Activated naive CD4-positive, alpha-beta T cell treated with anti-CD3 and anti-CD28 coated beads for 36 hours (primary cell): ENCODE measurements at places on chromosomes 5 and 9. TPM values are rescaled to one million over a fixed set of nuclear protein-coding genes. Genes with fewer than 3 reads are reported as not detected.

DNA sequence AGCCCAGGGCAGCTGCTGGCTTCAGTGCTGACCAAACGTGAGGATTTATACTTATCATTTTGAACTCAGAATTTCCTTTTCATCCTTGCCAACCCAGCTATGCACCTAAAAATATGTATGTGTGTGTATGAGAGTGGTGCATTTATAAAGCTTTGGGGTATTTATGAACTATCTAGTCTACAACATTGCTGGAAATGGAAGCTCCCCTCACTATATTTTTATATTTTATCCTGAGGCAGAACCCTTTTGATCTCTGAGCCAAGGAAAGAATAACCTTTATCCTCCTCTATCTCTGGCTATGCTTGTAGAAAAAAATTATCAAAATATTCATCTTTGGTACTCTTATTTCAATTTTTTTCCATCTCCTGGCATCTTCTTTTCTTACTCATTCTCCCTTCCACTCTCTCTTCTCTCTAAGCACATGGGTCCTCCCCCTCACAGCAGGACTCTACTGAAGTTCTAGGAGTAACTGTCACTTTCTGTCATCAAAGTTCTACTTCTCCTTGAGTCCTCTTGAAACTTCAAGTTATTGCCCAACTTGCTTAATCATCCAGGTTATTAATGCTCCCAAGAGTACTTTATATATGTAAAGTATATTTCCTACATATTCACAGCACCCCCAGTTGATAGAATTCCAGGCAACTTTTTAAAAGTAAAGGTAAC lies 190.9 kb downstream of the HINT1 start:
- H3K4me3 ChIP-seq = no peak overlapping the region
- H3K36me3 ChIP-seq = no peaks in the 10 kb centered on the region
- DNase-seq = no peak

- no peak overlapping the region for H3K4me3 ChIP-seq
- H3K36me3 ChIP-seq = peaks cover 2% of the 10 kb centered on the region
- no peak overlapping the region for H3K27ac ChIP-seq
- peaks cover 12% of the 10 kb centered on the region for H3K4me1 ChIP-seq
- no peaks in the 10 kb centered on the region for H3K27me3 ChIP-seq
These were observed 34.1 kb downstream of the ATOX1 start for GRCh38 chr5:151724360-151724759.

- H3K36me3 ChIP-seq = no peaks in the 10 kb centered on the region
- no peak overlapping the region for H3K27ac ChIP-seq
- H3K27me3 ChIP-seq = peaks cover 3% of the 10 kb centered on the region
- no peak for DNase-seq
These were observed 171.4 kb downstream of the MCTP1 start for GRCh38 chr5:95113489-95113888.

Gene C9
- not detected for total RNA-seq

Gene ZFAND5
- 73.2 TPM for total RNA-seq

Gene NIPAL4
- 10.1 TPM for total RNA-seq

DNA sequence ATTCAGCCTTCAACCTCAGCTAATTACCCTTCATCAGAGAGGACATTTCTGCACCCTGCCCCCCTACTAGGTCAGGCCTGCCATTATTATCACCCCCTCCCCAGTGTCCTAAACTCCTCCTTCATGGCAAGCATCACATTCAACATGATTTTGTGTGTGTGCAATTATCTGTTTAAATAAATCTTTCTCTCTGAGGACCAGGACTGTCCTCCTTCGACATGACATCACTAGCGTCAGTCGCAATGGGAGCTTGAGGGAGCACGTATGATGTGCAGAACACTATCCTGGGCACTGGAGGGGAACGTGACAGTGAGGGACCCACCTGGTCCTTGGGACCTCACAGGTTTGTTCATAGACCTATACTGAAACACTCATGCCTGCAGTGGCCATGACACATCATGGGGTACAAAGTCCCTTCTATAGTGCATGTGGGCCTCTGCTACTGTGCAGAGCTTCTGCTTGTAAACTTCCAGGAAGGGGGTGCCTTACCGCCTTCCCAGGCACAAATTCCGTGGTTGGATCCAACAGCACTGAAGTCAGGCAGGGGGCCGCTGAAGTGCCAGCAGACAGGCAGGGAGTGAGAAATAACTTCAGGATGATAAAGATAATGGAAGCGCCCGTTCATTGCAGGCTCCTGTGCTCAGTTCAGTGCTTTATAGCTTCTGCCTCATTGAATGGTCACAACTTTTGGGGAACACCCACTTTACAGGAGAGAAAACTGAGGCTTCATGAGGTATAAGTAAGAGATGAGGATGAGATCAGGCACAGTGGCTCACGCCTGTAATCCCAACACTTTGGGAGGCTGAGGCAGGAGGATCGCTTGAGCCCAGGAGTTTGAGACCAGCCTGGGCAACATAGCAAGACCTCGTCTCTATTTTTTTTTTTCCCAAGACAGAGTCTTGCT lies 36.0 kb upstream of the STXBP1 start:
- no peaks in the 10 kb centered on the region for H3K36me3 ChIP-seq
- no peak overlapping the region for H3K4me3 ChIP-seq
- H3K27me3 ChIP-seq = no peaks in the 10 kb centered on the region

GRCh38 chr9:89716559-89716958 lies 111.7 kb downstream of the GADD45G start:
- H3K27ac ChIP-seq = no peak overlapping the region
- H3K36me3 ChIP-seq = no peaks in the 10 kb centered on the region
- H3K4me1 ChIP-seq = peaks cover 14% of the 10 kb centered on the region
- H3K27me3 ChIP-seq = no peaks in the 10 kb centered on the region
- DNase-seq = no peak

Gene RPS23
- total RNA-seq = 3,109 TPM

GRCh38 chr5:177427211-177427822 lies 841 bp downstream of the GRK6 start:
- peaks cover 46% of the 10 kb centered on the region for H3K4me1 ChIP-seq
- no peak for DNase-seq
- H3K4me3 ChIP-seq = peak overlapping the region; percentile 95
- no peaks in the 10 kb centered on the region for H3K27me3 ChIP-seq

Gene SAP30L
- 29.3 TPM for total RNA-seq

Gene ENG
- 10.5 TPM for total RNA-seq

- H3K4me3 ChIP-seq = no peak overlapping the region
- H3K36me3 ChIP-seq = no peaks in the 10 kb centered on the region
- peaks cover 1% of the 10 kb centered on the region for H3K4me1 ChIP-seq
- peaks cover 9% of the 10 kb centered on the region for H3K27me3 ChIP-seq
- H3K27ac ChIP-seq = no peak overlapping the region
- peak; percentile 12 for DNase-seq
These were observed 23.2 kb upstream of the RNF20 start for GRCh38 chr9:101510459-101510858.

- H3K27me3 ChIP-seq = peaks cover 7% of the 10 kb centered on the region
- H3K36me3 ChIP-seq = no peaks in the 10 kb centered on the region
- H3K4me1 ChIP-seq = peaks cover 23% of the 10 kb centered on the region
- H3K4me3 ChIP-seq = peak overlapping the region; percentile 63
- no peak for DNase-seq
These were observed 3.7 kb downstream of the PIP5KL1 start for GRCh38 chr9:127926906-127927200.

Gene PGM5
- not detected for total RNA-seq

- no peaks in the 10 kb centered on the region for H3K36me3 ChIP-seq
- DNase-seq = no peak
- H3K27me3 ChIP-seq = no peaks in the 10 kb centered on the region
- no peak overlapping the region for H3K27ac ChIP-seq
These were observed 178.4 kb downstream of the MPDZ start for GRCh38 chr9:13100914-13101572.

- H3K27ac ChIP-seq = no peak overlapping the region
- H3K36me3 ChIP-seq = no peaks in the 10 kb centered on the region
- H3K4me1 ChIP-seq = no peaks in the 10 kb centered on the region
- DNase-seq = no peak
- peaks cover 5% of the 10 kb centered on the region for H3K27me3 ChIP-seq
These were observed 128.5 kb downstream of the CHSY3 start for GRCh38 chr5:130032807-130033206.

DNA sequence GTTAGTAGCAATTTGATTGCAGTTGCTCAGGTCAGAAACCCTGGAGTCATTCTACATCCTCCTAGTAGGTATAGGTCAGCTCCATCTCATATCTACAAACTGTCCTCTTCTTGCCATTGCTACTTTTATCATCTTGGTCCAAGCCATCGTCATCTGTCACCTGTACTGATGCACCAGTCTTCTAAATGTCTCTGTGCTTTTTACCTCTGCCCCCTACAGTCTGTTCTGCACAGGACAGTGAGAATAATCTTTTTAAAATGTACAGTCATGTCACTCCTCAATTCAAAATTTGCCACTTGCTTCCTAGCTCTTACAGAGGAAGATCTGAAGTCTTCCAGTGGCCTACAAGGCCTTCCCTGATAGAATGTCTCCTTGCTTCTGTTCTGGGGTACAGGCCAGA lies 6.8 kb downstream of the NNT start:
- H3K4me1 ChIP-seq = peaks cover 26% of the 10 kb centered on the region
- no peaks in the 10 kb centered on the region for H3K27me3 ChIP-seq
- H3K36me3 ChIP-seq = peaks cover 20% of the 10 kb centered on the region
- H3K4me3 ChIP-seq = no peak overlapping the region
- DNase-seq = peak; percentile 13

DNA sequence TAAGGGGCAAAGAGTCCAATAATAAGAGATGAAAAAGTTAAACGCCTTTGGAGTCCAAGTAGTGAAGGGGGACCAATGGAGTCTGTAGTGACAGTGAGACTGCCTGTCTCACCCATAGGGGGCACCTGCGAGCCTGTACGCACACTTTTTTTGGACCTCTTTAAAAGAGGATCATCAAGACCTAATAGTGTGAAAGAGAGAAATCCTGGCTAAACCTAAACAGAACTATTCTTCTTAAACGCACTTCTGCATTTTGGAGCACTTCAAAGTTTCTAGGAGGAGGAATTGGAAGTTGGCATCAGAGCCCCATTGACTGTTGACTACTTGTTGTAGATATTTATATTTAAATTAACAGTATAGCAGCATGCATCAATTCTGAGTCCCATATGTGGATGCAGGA lies 636.1 kb upstream of the KLF4 start:
- DNase-seq = no peak
- H3K4me3 ChIP-seq = no peak overlapping the region
- H3K27me3 ChIP-seq = peaks cover 5% of the 10 kb centered on the region
- no peaks in the 10 kb centered on the region for H3K36me3 ChIP-seq
- H3K4me1 ChIP-seq = no peaks in the 10 kb centered on the region
- no peak overlapping the region for H3K27ac ChIP-seq

- no peaks in the 10 kb centered on the region for H3K36me3 ChIP-seq
- DNase-seq = no peak
- H3K27me3 ChIP-seq = no peaks in the 10 kb centered on the region
- H3K4me3 ChIP-seq = no peak overlapping the region
- H3K4me1 ChIP-seq = no peaks in the 10 kb centered on the region
These were observed 759.6 kb downstream of the MTRR start for GRCh38 chr5:8628521-8628920.

GRCh38 chr5:118597543-118597942 lies 390.8 kb downstream of the DTWD2 start:
- H3K27ac ChIP-seq = no peak overlapping the region
- no peaks in the 10 kb centered on the region for H3K36me3 ChIP-seq
- DNase-seq = no peak

- peaks cover 28% of the 10 kb centered on the region for H3K4me1 ChIP-seq
- no peak overlapping the region for H3K27ac ChIP-seq
- peaks cover 3% of the 10 kb centered on the region for H3K36me3 ChIP-seq
- no peaks in the 10 kb centered on the region for H3K27me3 ChIP-seq
- no peak overlapping the region for H3K4me3 ChIP-seq
- DNase-seq = no peak
These were observed 26.5 kb upstream of the C5orf47 start for GRCh38 chr5:173962436-173962972.

Gene PRRT1B
- total RNA-seq = not detected

DNA sequence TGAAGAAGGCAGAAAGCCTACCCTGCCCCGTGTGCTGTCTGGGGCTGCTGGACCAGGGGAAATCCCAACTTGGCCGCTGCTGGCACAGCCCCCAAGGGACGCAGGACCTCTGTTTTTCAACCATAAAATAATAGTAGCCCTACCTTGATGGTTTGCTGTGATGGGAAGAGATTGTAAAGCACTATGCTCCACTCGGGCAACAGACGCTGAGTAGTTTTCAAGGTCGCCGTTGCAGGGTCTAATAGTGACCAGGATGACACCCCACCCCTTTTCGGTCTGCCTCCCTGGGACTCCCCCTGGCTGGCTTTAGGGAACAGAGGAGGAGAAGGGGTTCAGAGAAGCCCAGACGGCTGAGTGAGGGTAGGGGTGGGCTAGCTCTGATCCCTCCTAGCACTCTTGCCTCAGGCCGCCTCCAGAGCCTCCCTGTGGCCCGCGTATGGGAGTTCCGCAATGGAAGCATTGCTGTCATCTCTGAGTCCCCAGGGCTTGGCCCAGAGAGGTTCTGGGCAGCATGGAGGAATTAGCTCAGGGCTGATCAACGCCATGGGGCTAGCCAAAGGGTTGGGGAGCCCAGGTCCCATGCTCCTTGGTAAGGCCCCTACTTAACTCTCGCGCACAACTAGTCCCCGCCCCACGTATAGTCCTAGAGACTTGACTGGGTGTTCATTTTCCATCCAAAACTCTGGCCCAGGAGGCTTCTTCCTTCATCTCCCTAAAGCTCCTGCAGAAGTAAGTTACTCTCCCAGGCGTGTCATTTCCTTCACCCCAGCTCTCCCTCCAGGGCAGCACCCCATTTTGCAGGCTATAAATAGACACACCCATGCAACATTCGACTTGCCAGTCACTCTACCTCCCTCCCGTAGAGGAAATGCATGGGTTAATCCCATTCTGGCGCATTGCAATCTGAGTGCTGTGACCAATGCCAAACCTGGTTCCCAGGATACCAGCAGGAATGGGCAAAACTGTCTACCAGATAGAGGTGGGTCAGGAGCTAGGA lies 1.1 kb upstream of the IRF1 start:
- peak overlapping the region; percentile 83 for H3K4me3 ChIP-seq
- H3K27ac ChIP-seq = peak overlapping the region; percentile 97
- H3K36me3 ChIP-seq = peaks cover 33% of the 10 kb centered on the region
- no peaks in the 10 kb centered on the region for H3K27me3 ChIP-seq
- DNase-seq = peak; percentile 70

DNA sequence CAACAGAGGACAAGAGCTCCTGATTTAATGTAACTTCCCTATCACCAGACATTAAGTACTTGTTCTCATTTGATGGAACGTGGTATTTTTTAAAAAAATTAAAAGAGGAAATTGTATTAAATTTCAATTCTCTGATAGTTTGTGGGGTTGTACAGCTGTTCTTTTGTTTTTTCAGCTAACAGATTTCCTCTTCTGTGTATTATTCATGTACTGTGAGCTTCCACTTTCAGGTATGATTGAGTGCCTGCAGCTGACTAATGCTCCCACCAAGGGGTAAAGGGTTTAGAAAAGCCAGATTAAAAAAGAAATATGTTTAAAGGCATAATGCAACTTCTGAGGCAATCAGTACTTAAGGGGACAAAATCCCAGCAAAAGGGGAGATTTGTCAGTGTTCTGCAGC lies 117.7 kb upstream of the ACTBL2 start:
- peaks cover 15% of the 10 kb centered on the region for H3K4me1 ChIP-seq
- no peaks in the 10 kb centered on the region for H3K36me3 ChIP-seq
- H3K4me3 ChIP-seq = no peak overlapping the region
- no peak overlapping the region for H3K27ac ChIP-seq
- DNase-seq = no peak
